ENCODE measurements at places on chromosomes 13 and 19. TPM values are rescaled to one million over a fixed set of nuclear protein-coding genes. Genes with fewer than 3 reads are reported as not detected.

RNF225 gene
- 0.11 TPM for polyA plus RNA-seq

SHISA2 gene
- 0.28 TPM for polyA plus RNA-seq

CLEC11A gene
- polyA plus RNA-seq, result 43.7 TPM

CDC42EP5 gene
- 42.4 TPM for polyA plus RNA-seq

TRAPPC5 gene
- polyA plus RNA-seq, result 112 TPM

TMEM38A gene
- polyA plus RNA-seq, result 4.2 TPM

CYP4F2 gene
- 0.18 TPM for polyA plus RNA-seq

PRR22 gene
- polyA plus RNA-seq, result 2.3 TPM

TTYH1 gene
- 3.7 TPM for polyA plus RNA-seq

HSD17B14 gene
- 18.6 TPM for polyA plus RNA-seq

Data from urinary bladder (tissue), 4 donors.